Stimulated activated CD8-positive, alpha-beta memory T cell treated with anti-CD3 and anti-CD28 coated beads, Interleukin-7, amount 100 ng/mL, for 1 hour (primary cell): ENCODE measurements at places on chromosomes 13 and 19.
A peak's percentile ranks its signal among the peaks of the same experiment; 100 is the strongest.

DNA sequence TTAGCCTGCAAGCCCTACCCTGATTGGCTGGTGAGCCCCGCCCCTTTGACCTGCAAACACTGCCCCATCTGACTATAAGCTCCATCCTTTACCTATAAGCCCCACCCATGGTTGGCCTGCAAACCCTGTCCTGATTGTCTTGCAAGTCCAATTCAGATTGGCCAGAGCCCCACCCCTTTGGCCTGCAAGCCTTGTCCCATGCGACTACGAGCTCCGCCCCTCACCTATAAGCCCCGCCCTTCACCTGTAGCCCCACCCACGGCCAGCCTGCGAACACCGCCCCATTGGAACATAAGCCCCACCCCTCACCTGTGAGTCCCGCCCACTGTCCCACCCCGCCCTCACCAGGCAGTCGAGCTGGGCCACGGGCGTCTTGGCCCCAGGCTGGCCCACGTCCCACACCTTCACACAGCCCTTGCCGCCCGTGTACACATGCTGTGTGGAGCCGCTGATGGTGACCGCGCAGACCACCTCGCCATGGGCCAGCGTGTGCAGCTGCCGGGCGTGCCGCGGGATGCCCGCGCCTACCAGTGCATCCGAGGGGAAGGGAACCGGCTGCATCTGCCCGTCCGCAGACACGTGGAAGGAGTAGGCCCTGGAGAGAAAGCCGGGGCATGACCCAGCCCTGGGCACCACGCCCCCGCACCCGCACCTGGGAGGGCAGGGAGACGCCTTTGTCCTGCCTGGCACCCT, 22.9 kb downstream of the TLE2 start:
- no peak for DNase-seq

GRCh38 chr19:40392894-40393517, 3.0 kb upstream of the HIPK4 start:
- no peak for DNase-seq

DNA sequence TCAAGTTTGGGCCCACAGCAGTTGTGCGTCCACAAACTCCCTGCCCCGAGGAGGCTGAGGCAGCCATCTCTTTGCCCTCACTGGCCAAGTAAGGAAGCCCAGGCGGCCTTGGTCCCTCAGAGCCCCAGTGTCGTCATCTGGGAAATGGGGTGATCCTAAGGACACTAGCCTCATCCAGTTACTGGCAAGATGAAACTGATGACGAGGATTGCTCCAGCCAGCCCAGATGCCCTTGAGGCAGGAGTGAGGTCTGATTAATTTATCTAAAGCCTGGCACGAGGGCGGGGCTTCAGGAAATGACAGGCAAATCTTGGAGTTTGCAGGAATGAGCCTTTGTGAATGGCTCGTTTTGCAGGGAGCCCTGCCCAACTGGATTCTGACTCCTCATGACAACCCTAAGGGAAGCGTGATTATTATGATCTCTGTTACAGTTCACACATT, 5.6 kb downstream of the LIPE start:
- DNase-seq = no peak

DNA sequence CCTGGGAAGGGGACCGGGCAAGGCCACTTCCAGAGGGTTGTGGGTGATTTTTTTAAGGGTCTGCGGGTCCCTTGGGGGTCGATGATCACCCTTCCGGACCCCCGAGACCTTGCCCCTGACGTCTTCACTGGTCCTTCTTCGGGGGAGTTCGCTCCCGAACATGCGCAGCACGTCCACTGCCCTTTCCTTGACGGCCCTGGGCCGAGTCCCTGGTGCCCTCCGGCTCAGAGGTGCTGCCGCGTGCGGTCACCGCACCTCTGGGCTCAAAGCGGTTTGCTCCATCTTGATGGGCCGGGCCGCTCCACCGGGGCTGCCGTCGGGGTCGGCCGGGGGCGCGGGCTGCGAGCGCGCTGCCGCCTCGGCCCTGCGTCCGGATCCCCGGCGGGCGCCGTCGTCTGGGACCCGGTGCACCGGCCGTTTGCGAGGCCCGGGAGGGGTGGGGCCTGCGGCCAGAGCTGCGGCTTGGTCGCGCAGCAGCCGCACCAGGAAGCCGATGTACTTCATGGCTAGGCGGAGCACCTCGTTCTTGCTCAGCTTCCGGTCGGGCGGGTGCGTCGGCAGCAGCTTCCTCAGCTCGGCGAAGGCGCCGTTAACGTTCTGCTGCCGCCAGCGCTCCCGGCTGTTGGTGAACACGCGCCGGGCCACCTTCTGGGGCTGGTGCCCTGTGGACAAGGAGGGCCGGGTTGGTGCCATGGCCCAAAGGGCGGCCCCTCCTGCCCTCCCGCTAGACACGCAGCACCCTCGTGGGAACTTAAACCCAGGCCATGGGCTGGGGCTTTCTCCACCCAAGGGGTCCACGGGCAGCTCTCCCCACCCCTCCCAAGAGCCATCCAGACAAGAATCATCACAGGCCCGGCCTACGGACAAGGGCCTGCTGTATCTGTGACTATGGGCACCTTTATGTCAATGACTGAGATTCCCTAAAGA, 3.3 kb downstream of the LYL1 start:
- DNase-seq = peak; percentile 49

GRCh38 chr19:53898636-53899341, 10.3 kb upstream of the CACNG7 start:
- DNase-seq = no peak

DNA sequence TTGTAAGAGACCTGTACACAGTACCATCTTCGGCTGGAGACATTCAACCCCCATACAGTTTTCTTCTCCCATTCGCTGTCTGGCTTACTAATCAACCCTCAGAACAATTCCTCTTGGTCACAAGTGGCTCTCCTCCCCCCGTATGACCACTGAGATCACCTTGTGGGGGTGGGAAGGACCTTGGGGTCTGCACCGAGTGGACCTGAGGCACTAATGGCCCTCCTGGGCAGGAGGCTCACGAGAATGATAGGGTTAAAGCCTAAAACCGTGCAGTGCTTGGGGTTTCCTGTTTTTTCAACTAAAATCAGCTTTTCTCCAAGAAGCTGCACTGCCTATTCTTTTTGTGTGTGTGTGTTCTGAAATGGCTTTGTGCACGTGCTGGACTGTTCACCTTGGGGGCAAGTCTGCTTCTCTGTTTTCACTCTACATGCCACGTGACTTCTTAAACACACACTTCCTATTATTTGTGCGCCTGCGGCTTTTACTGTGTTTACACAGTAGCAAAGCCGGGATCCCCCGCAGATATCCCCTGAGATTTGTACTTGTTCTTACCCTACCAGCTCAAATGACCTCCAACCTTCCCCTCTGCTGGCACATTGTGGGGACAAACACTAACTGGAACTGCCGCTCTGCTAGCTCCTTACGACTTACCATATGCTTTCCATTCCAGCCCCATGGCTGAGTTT, 12.3 kb downstream of the RBM26 start:
- DNase-seq = no peak
